ENCODE measurements at places on chromosomes 5 and 9.
A peak's percentile ranks its signal among the peaks of the same experiment; 100 is the strongest.

DNA sequence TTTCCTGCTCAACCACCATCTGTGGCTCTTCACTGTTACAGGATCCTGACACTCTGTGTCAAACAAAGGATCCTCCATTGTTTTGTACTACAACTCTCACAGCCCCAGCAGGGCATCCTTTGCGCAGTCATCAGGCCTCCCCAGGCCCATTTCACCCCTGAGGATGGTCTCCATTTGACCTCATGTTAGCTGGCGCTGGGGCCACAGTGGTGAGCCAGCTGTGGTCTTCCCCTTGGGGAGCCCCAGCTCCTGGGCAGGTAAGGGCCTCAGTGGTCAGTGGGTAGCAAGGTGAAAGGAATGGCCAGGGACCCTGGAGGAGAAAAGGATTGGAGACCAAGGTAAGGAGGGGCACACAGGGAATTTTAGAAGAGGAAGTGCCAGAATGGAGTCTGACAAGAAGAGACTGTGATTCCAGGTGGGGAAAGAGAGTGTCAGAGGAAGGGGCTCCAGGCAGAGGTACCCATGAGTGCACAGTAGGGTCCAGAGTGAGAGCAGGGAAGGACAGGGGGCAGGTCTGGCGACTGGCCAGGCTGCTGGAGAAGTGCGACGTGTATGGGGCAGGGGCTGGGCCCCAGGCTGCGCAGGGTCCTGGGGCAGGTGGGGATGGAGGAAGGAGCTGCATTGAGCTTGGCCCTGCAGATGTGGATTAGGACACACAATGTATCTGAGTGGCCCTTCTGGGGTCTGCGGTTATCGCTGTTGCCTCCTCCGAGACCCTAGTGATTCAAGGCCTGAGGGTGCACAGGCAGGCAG, 109.9 kb downstream of the PHF2 start:
- DNase-seq: no peak

DNA sequence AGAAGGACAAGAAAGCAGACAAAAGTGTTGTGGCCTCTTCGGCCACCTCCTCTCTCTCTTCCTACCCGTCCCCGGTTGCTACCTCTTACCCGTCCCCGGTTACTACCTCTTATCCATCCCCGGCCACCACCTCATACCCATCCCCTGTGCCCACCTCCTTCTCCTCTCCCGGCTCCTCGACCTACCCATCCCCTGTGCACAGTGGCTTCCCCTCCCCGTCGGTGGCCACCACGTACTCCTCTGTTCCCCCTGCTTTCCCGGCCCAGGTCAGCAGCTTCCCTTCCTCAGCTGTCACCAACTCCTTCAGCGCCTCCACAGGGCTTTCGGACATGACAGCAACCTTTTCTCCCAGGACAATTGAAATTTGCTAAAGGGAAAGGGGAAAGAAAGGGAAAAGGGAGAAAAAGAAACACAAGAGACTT, 2.4 kb downstream of the EGR1 start:
- DNase-seq: no peak

DNA sequence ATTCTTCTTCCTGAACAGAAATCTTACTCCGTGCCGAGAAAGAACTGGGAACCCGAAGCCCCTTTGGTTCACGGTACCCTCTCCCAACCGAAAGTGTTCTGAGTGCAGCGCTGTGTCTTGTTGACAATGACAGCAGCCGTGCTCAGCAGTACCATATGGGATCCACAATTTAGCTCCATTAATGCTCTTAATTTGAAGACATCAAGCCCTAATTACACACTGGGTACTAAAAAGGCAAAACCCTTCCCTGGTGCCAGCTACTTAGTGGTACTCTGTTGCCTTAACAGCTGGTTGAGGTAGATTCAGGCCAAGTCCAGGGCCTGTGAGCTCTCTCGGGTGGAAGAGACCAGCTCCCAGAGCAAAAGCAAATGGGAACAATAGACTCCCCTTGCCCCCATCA, 24.5 kb downstream of the DDX31 start:
- DNase-seq: no peak

DNA sequence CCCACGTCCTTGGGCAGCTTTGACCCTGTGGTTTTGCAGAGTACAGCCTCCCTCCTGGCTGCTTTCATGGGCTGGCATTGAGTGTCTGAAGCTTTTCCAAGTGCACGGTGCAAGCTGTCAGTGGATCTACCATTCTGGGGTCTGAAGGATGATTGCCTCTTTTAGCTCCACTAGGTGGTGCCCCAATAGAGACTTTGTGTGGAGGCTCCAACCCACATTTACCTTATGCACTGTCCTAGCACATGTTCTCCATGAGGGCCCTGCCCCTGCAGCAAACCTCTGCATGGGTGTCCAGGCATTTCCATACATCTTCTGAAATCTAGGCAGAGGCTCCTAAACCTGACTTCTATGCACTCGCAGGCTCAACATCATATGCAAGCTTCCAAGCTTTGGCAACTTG, 644.2 kb upstream of the CDH9 start:
- DNase-seq: no peak

- no peak for DNase-seq
Observed at GRCh38 chr9:113481176-113481787, 17.8 kb downstream of the RGS3 start.

GRCh38 chr5:94700592-94700991, 82.1 kb downstream of the SLF1 start:
- no peak for DNase-seq

DNA sequence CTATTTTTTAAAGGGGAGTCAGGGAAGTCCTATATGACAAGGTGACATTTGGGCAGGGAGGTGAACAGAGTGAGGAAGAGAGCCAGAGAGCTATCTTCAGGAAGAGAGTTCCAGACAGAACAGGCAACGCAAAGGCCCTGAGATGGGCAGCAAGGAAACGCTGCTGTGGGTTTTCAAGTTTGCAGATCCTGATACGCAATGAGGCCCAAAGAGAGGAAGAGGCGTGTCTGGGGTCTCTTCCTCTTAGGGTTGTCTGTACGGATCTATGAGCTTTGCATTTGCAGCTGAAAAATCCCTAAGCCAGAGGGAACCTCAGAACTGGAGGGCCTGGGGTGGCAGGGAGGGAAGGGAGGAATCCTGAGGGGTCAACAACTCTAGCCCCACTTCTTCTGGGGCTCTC, 13.6 kb downstream of the FAT2 start:
- DNase-seq: peak; percentile 15

- DNase-seq: no peak
Observed at GRCh38 chr9:129124506-129125069, 13.4 kb downstream of the PTPA start.

DNA sequence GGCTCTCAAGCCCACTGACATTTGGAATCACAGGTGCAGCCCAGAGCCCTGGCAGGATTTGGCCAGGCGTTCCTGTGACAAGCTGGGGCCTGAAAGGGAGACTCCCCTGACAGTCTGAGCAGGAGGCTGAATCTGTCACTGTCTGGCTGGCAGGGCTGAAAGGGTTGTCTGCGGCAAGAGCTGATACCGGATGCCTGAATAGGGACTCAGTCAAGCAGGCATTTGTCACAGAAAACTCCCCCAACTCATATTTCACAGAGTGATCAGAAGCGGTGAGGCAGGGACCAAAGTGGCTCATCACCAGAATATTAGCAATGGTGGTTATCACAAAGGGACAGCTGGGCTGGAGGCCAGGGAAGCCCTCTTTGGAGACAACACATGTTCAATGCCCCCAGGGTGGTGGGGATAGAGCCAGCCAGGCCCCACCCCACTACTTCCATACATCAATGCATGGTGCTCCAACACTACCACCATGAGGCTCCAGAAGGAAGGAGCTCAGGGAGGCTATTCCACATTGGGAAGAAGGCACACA, 295.5 kb downstream of the DTWD2 start:
- no peak for DNase-seq

DNA sequence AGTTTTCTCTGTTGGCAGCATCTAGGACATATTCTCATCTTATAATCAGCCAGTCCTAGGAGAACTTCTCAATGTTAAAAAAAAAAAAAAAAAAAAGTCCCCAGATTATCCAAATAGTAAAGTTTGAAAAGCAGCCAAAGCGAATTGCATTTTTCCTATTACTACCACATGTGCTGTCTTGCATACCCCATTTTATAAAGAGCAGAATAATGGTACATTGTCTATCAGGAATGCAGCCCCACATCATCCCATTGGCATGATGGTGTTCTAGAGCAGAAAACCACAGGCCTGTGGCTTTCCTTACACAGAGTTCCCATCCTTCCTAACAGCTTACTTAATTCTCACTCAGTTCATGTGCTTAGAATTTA, 381.6 kb downstream of the TMEM38B start:
- no peak for DNase-seq

DNA sequence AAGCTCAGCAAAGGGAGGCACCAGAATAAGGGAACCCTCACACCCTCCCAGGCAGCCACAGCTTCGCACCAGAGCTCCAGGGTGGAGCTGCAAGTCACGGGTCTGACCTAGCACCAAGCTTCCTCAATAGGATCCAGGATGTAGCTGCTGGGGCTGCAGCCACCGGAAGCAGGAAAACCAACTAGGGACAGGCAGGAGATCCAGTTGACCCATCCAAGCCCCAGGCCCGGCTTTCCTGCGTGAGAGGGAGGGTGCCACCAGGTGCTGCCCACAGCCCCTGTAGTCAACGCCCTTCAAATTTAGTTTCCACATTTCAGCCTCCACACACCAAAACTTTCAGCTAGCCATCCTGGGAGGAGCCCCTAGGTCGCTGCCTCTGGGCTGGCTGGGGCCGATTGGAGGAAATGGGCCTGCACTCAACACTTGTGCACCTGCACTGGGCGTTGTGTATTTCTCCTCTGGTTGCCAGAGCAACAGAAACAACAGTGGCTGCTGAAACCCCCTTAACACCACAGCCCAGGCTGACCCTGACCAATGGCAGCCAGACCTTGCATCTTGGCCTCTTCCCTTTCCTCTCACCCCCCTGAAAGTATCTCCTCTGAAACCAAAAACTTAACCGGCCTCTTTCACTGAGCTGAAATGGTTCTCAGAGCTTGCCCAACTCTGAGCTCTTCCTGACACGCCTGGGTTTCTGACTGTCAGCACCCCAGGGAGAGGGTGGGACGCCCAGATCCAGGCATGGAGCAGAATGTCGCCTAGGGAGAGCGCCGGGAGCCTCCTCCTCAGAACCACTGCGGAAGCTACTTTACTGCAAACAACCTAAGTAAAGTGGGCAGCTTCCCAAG, 226.5 kb upstream of the MAP3K1 start:
- DNase-seq: no peak

DNA sequence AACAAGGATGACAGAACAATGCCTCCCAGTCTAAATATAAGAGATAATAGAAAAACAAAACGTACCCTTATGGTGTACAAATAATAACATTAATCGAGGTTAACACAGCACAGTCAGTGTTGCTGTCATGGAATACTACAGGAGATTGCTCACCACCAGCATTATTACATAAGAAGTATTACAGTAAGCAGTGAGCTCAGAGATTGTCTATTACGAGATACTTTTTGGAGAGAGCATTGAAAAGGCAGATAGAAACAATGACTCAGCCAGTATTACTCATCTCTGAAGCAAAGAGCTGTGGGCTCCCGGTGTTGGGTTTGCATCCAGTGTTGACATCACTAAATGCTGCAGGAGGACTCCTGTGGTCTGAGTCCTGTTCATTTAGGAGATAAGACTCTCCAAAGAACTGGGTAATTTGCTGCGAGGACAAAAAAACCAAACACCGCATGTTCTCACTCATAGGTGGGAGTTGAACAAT, 191.9 kb upstream of the SEMA6A start:
- peak; percentile 33 for DNase-seq

DNA sequence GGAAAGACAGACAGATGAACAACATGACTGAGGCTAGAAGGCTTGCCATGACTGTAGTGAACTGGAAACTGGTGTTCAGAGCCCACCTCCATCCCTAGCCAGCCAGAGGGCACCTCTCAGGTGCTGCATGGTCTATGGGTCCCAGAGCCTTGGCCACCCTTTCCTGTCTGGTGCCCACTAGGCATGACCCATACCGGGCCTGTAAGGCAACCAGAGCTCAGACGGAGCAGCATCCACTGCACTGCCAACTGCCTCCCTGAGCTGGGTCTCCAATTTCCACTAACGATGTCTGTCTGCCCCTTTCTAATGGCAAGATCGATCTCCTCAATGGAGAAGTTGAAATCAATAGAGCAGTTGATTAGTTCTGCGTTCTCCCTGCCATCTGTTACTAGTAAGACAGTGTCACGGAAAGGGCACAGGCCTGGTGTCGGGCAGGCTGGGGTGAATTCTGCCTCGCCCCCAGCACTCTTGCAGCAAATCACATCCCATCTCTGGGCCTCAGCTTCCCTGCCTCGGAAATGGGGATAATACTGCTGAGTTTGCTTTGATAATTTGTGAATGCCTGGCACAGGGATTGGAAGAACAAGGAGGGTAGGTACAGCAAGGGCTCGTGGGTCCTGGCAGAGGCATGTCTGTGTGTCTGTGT, 172.3 kb upstream of the MVB12B start:
- DNase-seq: no peak

DNA sequence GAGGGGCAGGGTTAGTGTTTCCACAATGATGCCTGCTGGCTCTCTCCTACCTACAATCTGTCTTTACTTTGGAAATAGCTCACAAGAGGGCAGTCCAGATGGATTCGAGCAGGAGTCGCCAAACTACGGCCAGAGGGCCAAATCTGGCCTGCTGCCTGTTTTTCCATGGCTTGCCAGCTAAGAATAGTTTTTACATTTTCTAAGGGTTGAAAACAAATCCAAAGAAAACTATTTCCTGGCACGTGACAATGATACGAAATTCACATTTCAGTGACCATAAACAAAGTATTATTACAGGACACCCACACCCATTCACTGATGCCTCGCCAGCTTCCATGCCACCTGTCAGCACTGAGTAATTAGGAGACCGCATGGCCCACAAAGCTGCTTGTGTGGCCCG, 162.9 kb upstream of the WWC1 start:
- no peak for DNase-seq

GRCh38 chr9:91658513-91659105, 235.0 kb upstream of the NFIL3 start:
- no peak for DNase-seq

DNA sequence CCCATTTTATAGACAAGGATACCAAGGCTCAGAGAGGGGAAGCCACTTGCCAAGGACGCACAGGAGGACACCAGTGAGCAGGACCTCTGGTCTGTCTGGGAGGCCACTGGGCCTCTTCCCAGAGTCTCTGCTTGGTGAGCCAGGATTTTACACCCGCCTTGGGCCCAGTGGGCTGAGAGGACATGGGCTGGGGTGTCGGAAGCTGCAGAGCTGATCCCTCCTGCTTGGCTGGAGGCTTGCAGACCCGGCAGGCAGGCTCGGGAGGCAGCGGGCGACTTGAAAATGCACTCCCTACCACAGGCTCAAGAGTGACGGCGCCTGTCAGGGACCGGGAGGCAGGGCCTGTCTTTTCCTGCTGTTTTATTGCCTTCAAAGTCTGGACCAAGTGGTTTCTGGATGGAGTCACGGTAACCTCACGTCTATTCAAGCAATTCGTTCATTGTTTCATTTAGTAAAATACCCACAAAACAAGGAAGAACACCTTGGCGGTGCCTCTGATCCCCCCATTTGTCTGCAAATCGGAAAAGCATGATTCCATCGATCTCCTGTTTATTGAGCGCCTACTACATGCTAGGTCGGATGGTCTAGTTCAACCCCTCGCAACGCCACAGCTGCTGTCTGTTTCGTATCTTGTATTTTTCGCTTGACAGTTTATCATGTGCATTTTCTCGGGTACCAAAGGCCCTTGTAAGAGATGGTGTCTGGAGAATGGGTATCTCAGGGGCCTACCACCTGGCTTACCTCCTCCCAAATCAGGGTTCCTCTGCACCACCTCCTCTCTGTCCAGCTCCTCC, 108.1 kb upstream of the IER5L start:
- no peak for DNase-seq
